ENCODE measurements at places on chromosomes 5 and 9.
A peak's percentile ranks its signal among the peaks of the same experiment; 100 is the strongest.

DNA sequence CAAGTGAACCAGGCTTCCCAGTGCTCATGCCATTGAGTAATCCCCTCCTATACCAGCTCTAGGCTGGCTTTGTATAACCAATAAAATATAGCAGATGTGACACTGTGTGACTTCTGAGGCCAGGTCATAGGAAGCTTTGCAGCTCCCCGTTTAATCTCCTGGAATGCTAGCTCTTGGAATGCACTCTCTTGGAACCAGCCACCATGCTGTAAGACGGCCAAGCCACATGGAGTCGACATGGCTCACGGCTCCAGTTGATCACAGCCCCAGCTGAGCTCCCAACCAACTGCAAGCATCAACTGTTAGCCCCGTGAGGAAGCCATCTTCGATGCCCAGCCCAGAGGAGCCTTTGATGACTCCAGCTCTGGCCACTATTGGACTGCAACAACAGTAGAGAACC lies 74.5 kb downstream of the SH3TC2 start:
- no peak for DNase-seq

DNA sequence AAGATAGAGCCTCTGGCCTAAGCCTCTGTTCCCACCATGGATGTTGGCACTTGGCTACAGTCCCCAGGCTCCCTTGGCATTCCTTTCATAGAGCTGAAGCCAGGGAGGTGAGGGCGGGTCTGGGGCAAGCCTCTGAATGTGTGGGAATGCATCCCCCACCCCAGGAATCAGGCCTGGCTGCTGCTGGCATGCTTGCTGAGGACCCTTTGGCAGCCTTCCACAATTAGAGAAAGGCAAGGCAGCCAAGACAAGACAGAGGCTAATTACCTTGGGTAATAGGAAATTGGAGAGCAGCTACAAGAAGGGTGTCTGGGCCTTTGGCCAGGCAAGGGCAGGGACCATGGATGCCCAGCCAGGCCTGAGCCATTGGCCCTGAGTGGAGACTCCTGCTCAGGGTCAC lies 204.4 kb upstream of the TRIM32 start:
- peak; percentile 75 for DNase-seq

- DNase-seq: no peak
Measured at GRCh38 chr5:139684881-139685749, 37.0 kb downstream of the CXXC5 start.

- DNase-seq: peak; percentile 65
Measured at GRCh38 chr9:127154390-127155191, 32.2 kb upstream of the ANGPTL2 start.

- DNase-seq: no peak
Measured at GRCh38 chr9:78365748-78366697, 69.1 kb downstream of the PSAT1 start.

DNA sequence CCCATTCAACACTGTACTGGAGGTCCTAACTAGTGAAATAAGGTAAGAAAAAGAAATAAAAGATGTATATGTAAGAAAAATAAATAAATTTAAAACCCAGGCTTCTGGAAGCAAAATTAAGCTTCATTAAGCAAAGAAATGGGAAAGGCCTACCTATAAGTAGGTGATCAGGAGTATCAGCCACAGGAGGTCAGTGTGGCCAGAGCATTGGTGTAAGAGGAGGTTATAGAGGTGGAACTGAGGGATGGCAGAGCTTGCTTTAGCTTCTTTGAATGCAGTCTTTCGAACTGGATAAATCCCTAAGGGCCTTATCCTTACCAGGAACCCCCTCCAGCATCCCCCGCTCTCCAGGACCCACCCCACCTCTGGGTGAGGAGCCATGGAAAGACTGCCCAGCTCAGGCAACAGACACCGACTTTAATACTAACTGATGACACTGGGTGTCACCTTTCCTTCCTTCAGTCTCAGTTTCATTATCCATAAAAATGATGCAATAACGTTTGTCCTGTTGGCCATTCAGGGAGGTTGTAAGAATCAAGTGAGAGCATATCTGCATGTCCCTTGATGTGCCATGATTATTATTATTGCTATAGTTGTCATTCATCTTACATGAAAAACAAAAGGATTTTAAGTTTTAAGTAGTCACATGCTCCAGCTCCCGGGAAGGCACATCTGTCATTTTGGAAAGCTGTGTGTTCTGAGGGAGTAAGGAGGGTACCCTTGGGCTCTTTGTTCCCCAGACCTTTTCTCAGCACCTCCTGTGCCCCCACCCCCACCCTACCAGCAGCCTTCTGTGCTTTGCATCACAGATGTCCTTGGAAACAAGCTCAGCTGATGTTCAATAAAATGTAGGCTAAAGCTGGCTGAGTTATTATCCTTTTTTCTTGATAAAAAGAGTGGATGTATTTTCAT lies 50.8 kb upstream of the CTNNA1 start:
- DNase-seq: no peak

DNA sequence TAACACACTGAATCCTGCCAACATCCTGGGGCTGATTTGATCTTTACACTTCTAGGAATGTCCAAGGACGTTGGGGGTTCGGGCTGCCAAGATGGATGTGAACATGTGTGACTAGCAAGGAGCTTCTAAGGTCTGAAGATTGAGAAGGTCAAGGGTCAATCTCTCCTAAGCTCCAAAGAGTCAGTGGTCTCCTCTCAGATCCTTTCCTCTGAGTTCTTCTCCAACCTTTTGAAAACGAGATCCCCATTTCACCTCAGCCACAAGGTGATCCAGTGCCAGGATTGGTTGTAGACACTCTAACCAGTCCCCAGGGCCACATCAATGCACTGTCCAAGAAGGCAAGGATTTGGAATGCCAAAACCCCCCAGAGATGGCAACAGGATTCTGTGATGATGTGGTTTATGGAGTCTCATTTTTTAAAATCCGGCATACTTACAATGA lies 266.8 kb downstream of the NDUFS4 start:
- no peak for DNase-seq

GRCh38 chr5:53956196-53956595 lies 354.2 kb downstream of the ARL15 start:
- no peak for DNase-seq

DNA sequence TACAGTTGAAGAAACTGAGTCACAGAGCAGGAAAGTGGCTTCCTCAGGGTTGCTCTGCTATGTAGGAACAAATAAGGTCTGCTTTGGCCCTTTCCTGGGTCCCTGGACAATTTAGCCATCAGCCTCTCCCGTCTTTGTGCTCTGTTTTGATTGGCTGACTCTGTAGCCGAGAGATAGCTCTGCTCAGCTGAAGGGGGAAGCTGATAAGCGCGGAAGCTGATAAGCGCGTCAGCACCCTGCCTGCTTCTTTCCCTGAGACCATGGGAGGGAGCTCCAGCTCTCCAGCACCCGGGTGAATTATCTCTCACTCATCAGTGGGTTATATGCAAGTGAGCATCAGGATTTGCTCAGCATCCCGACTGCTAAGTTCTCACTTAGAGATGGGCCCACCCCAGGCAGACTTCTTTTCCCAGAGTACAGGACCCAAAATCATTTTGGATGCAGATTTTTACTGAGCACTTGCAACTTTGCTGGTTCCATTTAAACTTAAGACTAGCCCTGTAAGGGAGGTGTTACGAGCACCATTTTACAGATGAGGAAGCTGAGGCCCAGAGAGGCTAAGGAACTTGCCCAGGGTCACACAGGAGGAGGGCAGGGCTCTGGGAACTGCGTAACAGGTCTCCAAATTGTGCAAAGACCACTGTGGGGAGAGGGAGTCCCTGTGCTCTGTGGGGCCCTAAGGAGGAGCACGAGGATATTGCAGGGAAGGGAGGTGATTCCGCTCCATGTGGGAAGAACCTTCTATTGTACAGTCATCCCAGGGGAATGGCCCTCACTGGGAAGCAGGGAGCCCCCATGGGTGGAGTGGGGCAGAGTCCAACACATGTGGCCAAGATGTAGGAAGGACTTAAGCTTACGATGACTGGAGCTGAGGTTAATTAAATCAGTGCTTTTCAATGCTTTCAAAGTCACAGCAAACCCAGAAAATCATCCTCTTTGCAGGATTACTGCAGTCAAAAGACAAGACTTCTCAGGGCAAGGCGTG lies 83.7 kb upstream of the ORM1 start:
- no peak for DNase-seq

DNA sequence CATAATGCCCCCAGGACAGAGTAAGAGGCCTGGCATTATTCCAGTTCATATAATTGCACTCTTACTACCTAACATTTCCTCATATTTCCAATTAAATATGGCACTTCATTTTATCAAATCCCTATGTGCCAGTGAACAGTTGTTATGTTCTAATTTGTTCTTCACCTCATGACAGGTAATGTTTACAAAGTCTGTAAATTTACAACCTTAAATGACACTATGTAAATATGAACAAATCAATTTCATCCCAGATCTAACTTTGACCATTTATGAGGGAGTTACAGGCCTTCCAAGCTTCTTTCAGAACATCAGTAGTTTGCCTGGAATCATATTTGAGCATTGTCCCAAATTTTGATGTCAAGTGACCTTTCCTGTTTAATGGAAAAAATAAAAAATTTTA lies 592.6 kb upstream of the CDH6 start:
- DNase-seq: no peak

DNA sequence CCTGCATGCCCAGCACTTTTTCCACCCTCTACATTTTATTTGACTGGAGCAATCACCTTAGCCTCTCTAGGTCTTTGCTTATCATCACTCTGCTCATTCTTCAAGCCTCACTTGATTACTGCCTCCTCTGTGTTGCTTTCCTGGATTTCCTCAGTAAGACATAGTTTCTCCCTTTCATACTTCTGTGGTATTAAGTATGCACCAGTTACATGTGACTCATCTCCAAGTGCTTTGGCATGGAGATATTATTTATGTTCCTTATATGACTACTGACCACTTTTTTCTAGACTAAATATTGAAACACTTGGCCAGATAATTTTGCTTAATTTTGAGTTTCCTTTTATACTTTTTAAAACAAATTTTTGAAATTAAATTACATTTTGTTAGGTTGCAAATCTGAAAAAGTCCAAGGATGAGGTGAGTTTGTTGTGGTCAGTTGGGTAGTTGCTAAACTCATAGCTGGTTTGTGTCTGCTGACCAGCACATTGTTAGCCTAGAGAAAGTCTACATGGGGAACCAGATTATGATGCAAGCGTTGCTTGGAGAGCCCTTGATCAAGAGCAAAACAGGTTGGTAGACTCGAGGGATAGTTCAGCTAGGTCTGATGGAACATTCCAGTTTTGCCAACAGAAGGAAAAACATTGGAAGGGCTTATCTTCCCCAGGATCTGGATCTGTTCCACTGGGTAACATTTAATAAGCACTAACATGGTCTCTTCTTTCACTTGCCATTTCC lies 140.2 kb downstream of the TMC1 start:
- DNase-seq: no peak

DNA sequence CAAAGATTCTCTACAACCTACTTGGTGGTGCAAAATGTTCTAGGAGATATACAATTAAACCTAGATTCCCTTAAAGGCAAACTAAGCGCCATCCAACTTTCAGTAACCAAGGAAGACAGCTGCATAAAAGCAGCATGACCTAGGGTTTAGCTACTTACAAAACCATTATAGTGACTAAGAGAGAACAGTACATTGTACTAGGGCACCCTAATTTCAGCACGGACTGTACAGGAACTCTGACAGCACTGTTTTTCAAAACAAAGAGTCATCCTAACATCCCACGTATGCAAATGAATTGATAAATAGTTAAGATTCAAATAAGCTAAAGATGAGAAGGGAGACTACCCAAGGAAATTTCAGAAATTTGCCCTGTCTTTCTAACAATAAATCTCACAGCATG lies 30.0 kb downstream of the STRBP start:
- no peak for DNase-seq

DNA sequence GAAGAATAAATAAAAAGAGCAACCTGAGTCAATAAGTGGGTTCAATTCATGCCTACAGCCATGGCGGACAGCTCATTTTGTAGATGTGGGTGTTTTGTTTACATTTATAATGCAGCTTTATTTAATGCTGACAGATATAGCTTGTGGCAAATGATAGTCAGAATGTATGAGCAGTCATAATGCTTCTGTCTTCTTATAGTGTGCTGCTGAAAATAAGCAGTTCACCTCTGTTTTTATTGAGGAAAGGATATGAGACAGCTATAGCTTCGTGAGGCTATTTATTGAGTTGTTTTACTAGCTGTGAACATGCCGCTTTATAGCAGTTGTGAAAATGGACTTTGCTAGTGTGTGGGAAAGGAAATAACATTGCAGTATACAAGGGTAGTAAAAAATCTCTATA lies 147.4 kb downstream of the PBX3 start:
- no peak for DNase-seq

DNA sequence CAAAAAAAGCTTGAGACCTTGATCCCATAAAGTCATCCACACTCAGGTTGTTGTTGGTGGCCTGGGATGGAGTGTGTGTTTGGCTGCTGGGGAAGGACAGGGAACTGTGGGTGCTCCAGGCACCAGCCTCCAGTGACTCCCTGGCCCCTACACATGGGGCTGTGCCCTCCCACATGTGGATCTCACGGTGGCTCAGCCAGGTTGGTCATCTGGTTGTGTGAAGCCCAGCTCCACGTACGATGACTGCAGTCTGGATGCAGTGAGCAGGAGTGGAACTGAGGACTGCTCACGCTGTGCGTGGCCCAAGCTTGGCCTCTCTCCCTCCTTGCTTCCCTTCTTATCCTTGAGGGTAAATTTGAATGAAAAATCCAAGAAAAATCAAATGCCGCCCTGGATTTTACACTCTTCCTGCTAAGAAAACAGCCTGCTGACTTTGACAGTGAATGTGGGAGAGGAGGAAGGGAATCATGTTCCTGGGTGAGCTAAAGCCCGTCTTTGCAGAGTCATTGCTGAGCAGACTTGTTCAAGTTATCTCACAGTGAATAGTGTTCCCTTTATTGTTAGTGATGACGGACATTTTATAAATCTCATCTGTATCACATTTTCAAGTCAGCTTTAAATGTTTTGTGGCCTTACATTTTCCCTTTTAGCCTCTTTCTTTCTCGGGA lies 65.1 kb upstream of the CACNA1B start:
- no peak for DNase-seq

DNA sequence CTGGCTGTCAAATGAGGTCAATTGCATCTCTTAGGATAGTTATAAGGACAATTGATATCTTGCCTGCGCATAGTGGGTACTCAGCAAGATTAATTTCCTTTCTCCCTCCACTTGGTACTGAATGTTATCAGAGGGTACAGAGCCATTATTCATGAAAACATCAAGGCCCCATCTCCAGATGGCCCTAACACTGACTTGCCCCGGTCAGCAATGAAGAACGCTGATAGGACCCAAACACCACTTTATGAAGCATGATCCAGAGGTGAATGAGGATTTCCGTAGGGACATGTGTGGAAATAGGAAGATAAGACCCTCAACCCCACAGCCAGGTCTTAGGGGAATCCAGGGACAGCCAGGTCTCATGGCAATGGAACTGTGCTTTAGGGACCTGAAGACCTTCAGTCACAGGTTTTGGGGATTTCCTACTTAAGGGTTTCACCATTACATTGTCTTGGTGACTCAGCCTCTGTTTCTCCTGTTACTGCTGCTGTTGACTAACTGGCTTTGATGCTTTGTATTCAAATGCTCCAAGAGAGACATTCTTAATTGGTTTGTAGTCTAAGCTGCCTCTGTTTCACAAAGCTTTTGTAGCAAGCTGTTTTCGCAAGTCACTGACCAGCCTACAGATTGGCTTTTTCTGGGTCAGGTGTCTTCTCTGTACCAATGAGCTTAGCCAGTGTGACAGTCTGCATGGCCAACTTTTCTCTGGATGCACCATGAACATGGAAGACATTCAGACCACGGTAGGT lies 35.3 kb upstream of the IQGAP2 start:
- no peak for DNase-seq

- no peak for DNase-seq
Measured at GRCh38 chr9:128142596-128142995, 6.7 kb upstream of the LCN2 start.

GRCh38 chr9:3367185-3367584 lies 158.6 kb downstream of the RFX3 start:
- no peak for DNase-seq

GRCh38 chr5:7529880-7530279 lies 133.9 kb downstream of the ADCY2 start:
- DNase-seq: no peak
